ENCODE measurements at places on chromosomes 5 and 9.

DNA sequence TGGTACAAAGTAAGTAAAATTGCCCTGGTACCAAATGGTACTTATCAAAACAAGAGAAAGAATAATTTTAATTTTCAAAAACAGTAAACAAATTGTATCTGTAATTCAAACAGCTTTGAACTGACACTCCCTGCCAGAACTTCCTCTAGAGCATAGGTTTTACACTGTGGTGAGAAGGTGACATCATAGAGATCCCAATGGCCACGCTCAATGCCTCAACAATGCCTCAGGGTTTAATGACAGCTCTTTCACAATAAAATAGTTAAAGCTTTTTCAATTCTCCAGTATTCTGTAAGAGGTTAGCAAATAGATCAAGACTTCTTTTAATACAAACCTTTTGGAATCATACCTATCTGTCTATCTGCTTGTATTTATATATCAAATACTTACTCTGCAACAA lies 437.1 kb downstream of the PRR16 start:
- no peak for DNase-seq

GRCh38 chr5:16889203-16889971 lies 46.7 kb downstream of the MYO10 start:
- DNase-seq, result no peak

- DNase-seq, result no peak
Measured at GRCh38 chr5:146538432-146538831, 22.4 kb upstream of the GPR151 start.

GRCh38 chr9:69036799-69037198 lies 1.2 kb downstream of the FXN start:
- no peak for DNase-seq

- no peak for DNase-seq
Measured at GRCh38 chr5:4511996-4512656, 628.0 kb upstream of the ADAMTS16 start.

DNA sequence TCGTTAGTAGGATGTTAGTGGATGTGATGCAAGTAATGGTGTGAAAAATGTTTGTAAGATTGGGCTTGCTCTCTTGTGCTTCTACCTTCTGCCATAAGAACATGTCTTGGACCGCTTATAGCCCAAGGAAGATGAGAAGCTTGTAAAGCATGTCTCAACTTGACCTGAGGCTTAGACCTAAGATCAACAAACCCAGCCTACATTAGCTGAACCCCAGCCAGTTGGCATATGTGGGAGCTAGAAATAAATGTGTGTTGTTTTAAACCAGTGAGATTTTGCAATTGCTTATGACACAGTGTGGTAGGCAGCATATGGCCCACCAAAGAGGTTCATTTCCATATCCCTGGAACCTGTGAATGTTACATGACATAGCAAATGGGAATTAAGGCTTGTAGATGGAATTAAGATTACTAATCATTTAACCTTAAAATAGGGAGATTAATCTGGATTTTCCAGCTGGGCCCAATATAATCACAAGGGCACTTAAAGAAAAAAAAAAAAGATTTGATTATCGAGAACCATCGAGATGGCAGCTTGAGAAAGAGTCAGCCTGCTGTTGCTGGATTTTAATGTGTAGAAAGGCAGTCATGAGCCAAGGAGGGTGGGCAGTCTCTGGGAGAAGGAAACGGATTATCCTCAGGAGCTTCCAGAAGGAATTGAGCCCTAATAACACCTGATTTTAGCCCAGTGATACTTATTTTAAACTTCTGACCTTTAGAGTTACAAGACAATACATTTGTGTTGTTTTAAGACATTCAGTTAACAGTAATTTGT lies 27.3 kb upstream of the EDIL3 start:
- no peak for DNase-seq

GRCh38 chr5:176362233-176362490 lies 598 bp upstream of the KIAA1191 start:
- no peak for DNase-seq

- DNase-seq, result no peak
Measured at GRCh38 chr5:149584121-149584520, 2.8 kb downstream of the ARHGEF37 start.

DNA sequence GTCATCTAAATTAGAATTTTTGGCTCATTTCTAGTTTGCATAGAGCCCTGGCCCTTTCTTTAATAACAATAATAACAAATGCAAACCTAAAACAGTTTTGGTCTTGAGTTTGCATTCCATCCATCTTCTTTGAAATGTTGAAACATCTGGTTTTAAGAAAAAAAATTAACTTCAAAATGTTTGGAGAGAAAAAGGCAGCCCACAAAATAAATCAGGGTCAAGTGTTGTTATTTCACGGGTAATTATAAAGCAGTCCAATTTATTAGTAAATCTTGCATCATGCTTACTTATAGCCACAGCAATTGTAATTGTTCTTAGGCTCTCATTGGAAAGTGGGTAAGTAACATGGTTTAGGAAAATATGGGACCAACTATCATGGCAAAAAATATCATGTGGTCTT lies 247.0 kb upstream of the MEF2C start:
- no peak for DNase-seq

DNA sequence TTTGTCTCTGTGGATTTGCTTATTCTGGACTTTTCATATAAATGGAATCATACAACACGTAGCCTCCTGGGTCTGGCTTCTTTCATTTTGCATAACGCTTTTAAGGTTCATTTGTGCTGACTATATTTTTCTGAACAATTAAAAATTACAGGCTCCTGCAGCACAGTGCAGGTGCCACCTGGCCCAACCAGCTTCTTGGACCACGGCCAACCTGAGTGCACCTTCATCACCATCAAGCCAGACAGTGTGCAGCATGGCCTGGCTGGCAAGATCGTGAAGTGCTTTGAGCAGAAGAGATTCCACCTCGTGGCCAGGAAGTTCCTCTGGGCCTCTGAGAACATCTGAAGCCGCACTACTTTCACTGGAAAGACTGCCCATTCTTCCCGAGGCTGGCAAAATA lies 53.5 kb upstream of the COL15A1 start:
- no peak for DNase-seq

DNA sequence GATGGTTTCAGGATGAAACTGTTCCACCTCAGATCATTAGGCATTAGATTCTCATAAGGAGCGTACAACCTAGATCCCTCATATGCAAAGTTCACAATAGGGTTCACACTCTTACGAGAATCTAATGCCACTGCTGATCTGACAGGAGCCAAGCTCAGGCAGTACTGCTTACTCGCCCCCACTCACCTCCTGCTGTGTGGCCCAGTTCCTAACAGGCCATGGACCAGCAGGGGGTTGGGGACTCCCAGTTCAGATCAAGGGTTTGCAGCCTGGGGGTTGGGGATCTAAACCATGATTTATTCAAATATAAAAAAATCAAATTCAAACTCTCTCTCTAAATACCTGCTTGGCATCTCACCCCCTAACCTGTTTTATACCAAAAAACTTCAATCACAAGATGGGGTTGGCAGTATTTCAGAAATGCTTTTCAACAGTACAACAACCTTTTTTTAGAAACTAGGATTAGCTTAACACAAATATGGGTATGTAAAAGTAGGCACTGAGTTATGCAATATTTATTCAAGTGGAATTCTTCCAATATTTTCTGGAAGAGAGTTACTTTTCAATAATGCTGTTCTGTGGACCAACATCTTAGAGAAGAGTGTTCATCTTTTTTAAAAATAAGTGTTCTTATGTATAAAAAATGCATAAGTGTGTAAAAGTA lies 30.1 kb upstream of the SLC12A2 start:
- DNase-seq, result no peak

GRCh38 chr5:83281658-83282057 lies 189.9 kb upstream of the VCAN start:
- no peak for DNase-seq

- DNase-seq, result no peak
Measured at GRCh38 chr5:107812570-107813141, 141.9 kb upstream of the EFNA5 start.

DNA sequence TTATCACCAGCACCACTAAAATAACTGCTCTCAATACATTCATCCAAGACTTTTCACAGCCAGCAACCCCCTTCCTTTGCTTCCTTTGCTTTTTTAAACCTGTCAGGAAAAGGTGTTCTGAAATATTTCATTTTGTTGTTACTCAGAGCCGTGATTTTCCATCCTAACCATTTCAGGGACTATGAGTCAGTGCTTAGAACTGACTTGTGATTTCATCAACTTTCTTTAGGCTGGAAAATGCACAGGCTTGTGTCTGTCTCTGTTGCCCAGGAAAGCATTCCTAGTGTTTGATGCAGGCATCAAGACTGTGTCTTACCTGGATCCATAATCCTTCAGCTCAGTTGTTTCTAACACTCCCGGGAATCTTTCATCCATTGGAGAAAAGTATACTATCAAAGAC lies 805.6 kb downstream of the BRINP1 start:
- no peak for DNase-seq
